ENCODE measurements at places on chromosomes 1 and 21.
A peak's percentile ranks its signal among the peaks of the same experiment; 100 is the strongest.

DNA sequence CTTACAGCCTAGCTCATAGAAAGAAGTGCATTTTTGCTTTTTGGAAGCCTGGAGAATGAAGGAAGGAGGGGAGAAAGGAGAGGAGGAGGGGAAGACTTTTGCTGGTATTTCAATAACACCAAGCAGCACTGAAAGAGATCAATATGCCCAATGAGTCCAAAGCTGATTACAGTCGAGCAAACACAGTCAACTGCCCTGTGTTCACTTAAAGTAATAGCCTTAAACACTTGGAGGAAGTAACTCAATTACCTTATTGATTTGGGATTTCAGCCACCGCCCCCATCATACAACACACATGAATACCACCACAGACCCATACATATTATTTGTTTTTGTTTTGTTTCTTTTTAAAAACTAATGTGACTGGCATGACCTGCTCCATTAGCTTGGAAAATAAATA lies 23.3 kb upstream of the RXRG start:
- no peak for ATAC-seq

DNA sequence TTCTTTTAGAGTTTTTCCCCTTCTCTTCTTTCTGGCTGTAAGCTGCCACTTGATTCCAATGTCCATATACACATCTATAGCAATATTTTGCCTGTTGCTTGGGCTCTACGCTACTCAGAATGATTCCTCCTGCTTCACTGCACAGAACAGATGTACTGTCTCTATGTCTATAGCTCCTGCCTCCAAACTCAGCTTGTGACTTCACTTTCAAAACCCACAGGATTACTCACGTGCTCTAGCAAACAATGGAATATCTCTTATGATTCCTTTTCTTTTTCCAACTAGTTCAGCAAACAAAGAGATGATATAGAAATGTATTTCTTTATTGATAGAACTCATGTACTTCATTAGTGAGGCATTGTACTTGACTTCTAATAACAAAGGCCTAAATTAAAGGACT lies 80.5 kb upstream of the SOX13 start:
- no peak for ATAC-seq

DNA sequence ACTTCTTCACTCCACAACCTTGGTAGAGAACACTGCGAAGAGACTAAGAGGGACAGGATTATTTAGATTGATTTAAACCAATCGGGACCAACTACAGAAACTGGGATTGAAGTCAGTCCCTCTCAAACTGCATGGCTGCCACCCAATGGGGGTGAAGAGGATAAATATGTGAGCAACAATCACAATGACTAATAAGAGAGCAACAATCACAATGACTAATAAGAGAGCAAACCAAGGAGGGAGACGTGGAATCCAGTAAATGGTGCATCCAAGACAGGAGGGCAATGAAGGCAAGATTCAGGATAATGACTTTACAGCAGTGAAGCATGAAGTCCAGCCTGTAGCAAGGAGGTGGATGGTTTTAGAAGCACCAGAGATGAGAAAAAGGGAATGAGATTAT lies 322.8 kb downstream of the TTLL7 start:
- ATAC-seq: no peak

DNA sequence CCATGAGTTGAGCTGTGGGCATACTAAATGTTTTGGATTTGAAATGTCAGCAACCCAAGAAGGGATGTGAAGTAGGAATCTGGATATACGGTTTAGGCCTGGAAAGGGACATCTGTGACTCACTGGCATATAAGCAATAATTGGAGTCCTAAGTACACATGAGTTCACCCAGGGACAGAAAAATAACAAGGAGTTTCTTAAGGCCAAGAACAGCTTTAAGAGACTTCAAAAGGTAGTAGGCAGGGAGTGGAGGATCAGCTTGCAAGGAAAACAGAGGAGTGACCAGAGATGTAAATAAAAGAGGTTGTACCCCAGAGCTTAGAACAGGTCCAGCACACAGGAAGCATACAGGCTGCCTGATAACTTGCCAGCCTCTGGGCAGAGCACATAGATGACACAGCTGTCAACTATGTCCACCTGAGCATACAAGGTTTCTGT lies 28.1 kb downstream of the TMEM50B start:
- ATAC-seq: no peak

GRCh38 chr21:17789656-17790055 lies 29.5 kb downstream of the C21orf91 start:
- ATAC-seq: no peak

DNA sequence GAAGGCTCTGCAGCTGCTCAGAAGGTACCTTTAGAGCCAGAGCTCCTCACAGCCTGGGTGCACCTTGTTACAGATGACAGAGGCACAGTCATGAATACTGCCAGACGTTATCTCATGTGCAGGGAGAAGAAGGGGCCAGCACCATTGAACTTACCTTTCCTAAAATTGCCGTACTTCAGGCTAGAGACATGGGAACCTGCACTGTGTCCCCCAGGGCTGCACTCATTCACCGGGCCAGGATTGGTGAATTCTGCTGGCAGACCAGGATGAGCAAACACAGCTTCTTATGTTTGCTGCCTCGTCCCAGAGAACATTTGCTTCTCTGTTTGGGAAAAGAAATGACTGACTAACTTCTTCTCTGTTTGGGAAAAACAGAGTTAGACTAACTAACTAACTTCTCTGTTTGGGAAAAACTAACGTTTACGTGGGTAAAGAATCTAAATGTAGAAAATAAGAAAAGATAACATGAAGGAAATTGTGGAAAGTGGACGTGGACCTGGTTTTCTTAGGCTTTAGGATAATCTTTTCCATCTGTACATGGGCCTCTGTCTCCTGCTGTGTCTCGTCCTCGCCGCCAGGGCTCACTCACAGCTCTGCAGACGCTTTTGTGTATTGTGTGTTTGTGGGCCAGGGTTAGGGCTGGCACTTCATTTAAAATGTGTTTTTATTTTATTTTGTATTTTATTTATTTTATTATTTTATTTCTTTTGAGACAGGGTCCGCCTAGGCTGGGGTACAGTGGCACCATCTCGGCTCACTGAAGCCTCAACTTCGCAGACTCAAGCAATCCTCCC lies 9.9 kb downstream of the OBSCN start:
- ATAC-seq: no peak

DNA sequence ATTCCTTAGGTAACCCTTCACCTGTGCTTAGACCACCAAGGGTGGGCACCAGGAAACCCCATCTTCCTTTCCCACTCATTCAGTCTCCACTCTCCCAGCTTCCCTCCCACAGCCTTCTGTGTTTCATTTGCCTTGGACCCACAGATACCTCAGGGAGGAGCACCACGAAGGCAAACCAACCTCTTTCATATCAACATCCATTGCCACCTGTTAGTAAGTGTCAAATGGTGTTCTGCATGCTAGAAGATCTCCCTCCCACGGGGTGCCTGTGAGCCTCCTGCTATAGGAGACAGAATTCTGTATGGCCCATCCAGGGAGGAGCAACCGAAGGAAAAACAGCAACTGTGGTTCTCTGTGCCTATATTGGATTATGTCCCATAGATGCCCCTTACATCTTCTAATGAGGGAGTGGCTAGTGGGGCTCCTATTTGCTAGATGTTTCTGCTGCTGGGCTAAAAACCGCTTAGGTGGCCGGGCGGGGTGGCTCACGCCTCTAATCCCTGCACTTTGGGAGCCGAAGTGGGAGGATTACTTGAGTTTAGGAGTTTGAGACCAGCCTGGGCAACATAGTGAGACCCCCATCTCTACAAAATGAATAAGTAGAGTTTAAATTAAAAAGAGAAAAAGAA lies 25.6 kb upstream of the SCCPDH start:
- no peak for ATAC-seq

GRCh38 chr1:226308723-226309397 lies at the start of gene LIN9:
Gene LIN9, minus strand, starts transcription at chr1:226309164. Its CDS starts 25 bp downstream, at chr1:226309139.
- ATAC-seq: peak; percentile 90

DNA sequence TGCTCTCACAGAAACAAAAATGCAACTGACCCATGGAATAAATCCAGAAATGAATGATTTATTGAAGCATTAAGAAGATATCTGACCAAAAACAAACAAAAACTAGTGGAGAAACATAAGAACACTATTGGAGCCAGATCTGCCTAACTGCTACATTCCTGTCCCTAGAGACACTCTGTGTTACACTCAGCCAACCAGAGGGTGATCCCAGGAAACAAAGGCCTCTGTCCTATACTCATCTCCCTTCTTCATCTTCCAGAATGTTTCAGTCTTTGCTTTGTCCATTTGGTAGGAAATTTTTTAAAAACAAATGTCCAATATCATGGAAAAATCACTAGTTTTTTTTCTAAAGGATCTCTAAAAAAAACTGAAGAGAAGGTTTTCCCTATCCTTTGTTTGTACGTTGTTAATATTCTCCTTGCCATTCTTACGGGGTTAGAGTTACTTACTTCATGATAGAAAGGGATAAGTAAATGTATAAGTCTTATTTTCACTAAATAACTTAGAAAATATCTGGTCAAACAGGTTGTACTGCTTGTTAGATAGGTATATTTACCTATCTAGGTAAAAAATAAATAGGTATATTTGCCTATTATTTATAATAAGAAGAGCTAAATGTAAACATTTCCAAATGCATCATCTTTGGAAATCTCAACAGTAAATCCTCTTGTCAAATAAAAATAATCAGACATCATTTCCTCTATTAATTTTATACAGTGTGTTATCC lies 59.1 kb downstream of the NME7 start:
- no peak for ATAC-seq

- no peak for ATAC-seq
These were observed 40.4 kb upstream of the ZBTB18 start for GRCh38 chr1:244010703-244011123.
